ENCODE measurements at places on chromosomes 13 and 19.

DNA sequence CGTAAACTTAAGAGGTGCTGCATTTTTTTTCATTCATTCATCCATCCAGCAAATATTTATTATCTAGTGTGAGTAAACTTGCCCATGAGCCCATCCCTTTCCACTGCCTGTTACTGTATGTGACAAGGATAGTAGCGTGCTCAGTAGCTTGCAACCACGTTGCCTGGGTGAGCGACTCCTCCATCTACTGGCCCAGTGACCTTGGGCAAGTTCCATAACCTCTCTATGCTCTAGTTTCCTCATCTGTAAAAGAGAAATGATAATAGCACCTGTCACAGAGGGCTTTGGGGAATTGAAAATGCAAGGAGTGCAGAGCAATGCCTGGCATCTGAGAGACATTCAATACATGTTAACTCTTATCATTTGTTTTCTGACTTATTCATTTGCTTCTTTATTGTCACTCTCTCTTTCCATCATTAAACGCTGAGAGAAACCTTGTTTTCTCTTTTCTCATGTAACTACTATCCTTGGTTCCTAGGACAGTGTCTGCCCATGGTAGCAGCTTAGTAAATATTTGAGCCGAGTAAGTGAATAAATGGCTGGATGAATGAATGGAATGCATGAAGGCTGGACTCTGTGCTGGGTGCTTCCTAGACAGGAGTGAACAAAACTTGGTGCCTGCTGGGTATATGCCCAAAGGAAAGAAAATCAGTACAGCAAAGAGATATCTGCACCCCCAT lies 19.9 kb downstream of the LRCH1 start:
- no peak for DNase-seq

DNA sequence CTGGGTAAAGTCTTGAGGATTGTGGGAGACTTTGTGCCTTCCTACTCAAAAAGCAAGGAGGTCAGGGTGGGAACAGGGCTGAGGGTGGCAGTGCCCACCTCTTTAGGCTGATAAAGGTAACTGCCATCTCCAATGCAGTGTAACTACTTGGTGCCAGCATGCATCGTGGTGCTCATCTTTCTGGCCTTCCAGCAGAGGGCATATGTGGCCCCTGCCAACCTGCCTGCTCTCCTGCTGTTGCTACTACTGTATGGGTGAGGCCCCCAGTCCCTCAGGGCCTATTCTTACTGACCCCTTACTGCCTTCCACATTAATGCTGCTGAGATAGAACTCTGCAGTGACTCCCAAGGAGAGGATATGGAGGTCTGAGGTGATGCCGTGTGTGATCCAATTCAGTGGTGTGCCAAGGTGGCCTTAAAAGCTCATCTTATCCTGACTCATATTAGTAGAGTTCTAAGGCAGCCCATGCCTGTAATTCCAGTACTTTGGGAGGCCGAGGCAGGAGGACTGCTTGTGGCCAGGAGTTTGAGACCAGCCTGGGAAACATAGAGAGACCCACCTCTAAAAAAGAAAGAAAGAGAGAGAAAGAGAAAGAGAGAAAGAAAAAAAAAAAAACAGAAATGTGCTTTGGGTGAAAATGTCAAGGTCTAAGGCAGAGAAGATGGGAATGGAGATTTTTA lies 9.7 kb upstream of the ARHGAP45 start:
- no peak for DNase-seq

- DNase-seq = no peak
Observed at GRCh38 chr13:71806886-71807285, 60.1 kb downstream of the DACH1 start.

- DNase-seq = no peak
Observed at GRCh38 chr13:43397111-43397510, 373.7 kb downstream of the DNAJC15 start.

- no peak for DNase-seq
Observed at GRCh38 chr19:15367439-15367838, 12.1 kb downstream of the AKAP8 start.
